Kidney tubule cell (primary cell): ENCODE measurements at places on chromosomes 4 and X.

DNA sequence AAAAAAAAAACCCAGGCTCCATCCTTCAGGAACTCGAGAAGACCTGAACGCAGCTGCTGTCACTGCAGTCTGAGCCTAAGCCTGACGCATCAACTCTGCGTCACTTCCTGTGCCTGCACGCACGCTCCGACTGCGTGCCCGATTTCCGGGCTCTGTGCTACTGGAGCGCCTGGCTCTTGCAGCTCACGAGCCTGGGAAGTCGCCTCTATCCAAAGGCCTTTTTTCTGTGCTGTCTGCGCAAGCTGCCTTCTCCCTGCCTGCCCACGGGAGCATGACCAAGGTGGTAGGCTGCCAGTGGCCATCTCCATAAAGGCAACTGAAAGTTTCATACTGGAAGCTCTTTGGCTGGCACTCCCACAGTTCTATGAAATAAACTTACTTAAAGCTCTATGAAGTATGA, 9.9 kb upstream of the GASK1B start:
- DNase-seq = no peak

GRCh38 chr4:148261848-148262247, 180.4 kb downstream of the NR3C2 start:
- DNase-seq = peak; percentile 77

DNA sequence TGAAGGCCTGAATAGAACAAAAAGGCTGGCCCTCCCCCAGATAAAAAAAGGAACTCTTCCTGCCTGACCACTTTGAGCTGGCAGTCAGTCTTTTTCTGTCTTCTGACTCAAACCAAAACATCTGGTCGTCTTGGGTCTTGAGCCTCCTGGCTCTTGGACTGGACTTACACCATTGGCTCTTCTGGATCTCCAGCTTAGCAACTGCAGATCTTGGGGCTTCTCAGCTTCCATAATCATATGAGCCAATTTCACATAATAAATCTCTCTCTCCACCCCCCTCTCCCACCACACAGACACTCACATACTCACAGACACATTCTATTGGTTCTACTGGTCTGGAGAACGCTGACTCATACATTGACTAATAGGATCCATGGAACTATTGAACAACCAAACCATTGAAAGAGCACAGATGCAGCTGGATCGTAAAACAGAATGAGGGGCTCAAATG, 15.6 kb upstream of the CWH43 start:
- DNase-seq = peak; percentile 75

DNA sequence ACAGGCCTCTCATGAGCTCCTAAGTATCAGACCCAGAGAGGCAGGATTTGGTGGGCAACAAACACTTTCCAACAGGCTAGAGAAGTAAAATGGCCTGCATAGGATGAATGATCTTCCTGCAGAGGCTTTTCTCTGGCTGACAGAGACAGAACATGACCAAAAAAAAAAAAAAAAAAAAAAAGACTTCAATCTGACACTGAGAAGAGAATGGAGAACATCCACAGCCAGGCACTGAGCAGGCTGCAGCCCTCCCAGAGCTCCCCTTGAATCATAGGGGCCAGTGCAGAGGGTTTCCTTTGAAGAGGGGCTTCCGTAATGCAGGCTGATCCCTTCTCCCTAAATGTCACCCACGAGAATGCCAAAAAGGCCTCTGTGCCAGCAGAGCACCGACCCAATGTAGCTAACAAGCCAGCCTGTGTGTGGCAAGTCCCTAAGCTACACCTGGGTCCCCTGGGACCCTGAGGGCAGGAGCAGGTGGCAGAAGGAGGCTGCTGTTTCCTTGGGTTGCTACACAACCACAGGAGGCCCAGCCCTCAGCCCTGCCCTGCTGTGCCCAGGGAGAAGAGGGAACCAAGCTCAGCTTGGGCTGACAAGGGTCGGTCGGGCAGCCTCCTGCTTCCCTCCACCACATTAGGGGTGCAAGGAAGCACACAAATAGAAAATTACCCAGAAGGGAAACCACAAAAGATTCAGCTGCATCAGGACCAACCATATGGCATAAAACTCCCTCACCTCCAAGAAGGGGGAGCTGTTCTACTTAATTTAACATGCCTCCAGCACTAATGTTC, 55.6 kb downstream of the MAP7D2 start:
- DNase-seq = no peak

- DNase-seq = peak; percentile 93
Observed at GRCh38 chr4:54067166-54067565, 2.8 kb upstream of the CHIC2 start.

- DNase-seq = no peak
Observed at GRCh38 chrX:40340116-40340515, 240.7 kb upstream of the ATP6AP2 start.

DNA sequence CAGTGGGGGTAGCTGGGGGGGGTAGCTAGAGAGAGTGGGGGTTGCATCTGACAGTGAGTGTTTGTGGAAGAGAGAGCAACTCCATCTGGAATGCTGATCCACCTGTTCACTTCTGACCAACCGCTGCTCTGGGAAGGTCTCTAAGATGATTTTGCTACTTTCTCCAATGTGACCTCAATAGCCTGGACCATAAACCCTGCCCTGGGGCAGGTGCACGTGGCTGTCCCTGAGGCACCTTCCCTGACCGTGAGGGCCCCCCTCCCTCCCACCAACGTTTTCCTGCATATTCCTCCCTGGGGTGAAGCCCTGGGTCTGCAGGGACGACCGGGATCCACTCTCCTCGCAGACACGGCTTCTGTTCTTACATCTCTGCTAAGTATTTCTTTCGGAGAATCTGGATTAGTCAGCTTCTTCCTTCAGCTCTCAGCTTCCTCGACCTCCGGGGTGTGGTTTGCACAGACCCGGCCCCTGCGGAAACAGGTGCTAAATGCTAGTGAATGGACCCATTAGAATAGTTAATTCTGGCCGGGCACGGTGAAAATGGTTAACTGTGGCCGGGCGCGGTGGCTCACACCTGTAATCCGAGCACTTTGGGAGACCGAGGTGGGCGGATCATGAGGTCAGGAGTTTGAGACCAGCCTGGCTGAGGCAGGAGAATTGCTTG, 21.4 kb upstream of the PLCXD1 start:
- peak; percentile 37 for DNase-seq

- peak; percentile 40 for DNase-seq
Observed at GRCh38 chrX:43656005-43656494, at the start of gene MAOA. TSS of gene MAOA (plus strand) at chrX:43656299. CDS start at chrX:43656342, 43 bp downstream.

DNA sequence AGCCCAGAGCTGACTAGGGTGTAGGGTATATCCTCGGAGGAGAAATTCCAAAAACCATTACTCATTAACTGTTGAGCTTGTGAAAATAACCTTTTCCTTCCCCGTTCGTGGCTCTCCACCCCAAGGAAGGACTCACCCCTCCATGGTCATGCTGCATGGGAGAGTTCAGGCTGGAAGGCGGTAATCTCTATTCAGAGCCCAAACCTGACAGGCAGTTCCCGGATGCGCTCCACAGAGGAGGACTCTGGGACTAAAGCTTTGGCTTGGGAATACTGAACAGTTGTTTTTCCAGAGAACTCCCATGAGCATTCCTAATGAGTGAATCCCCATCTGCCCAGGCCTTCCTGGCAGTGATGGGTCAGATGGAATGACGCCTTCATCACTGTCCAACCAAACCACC, 125.4 kb downstream of the BCOR start:
- DNase-seq = peak; percentile 61

GRCh38 chr4:20318909-20319277, 67.2 kb downstream of the SLIT2 start:
- DNase-seq = no peak

GRCh38 chr4:126888968-126889367, 743.8 kb upstream of the INTU start:
- peak; percentile 30 for DNase-seq

DNA sequence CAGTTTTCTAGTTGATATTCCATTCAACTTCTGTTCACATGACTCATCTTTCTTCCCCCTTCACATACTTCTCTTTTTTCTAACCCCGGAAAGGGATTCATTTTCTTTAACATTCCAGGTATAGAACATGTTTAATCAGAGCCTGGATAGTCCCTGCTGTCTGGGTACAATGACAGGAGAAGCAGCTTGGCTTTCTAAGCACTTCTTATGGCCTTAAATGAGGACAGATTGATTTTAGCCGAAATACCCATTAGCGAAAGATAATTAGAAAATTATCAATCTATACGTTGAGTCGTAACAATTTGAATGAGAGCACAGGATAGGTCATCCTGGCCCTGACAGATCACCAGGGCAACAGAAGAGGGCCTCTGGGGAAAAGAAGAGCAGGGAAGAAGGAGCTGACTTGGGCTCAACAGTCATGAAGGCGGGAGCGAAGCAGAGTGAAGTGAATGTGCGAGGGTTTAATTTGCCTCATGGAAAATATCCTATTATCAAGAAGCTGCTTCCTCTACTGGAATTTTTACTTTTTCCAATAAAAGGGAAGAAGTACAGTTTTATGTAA, 62.2 kb downstream of the PPP1R2C start:
- no peak for DNase-seq

DNA sequence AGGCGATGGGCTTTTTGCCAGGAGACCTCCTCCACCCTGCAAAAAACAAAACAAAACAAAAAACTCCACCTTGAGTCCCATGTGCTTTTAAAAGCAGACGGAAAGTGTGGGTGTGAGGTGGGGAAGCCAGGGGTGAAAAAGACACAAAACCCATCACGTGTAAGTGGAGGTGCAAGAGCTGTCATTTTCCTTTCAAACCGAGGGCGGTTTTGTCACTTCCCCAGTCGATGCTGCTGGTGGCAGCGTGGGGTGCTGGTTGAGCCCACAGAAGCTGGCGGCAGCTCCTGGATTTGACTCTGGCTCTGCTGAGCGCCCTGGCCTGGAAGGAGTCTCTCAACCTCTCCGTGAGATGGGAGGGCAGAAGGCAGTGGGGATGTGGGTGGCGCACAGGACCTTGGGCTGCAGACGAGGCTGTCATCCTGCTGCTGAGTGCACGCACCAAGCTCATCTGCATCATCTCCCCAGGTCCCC, 110.0 kb downstream of the PSAPL1 start:
- no peak for DNase-seq

- peak; percentile 72 for DNase-seq
Observed at GRCh38 chr4:56757261-56757746, 64.2 kb downstream of the SPINK2 start.

GRCh38 chr4:152620218-152620617, 59.6 kb downstream of the TMEM154 start:
- no peak for DNase-seq

GRCh38 chr4:53060278-53060677, 198.2 kb downstream of the RASL11B start:
- no peak for DNase-seq

- DNase-seq = no peak
Observed at GRCh38 chr4:40563401-40563800, 66.3 kb downstream of the RBM47 start.

DNA sequence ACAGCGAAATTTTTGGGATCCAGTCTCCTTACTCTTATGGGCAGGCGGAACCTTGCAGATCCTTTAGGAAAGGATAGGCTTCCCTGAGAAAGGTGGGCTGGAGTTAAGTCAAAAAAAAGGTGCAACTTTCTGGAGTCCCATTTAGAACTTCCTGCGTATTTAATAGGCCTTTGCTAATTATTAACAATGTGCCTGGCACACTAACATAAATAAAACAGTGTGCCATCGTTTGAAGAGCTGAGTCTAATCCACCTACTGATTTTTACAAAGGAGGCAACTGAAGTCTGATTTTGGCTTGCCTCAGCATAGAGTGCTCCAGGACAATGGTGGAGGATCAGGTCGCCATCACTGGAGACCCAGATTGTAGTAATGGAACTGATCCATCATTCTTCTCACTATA, 15.7 kb downstream of the PLS3 start:
- DNase-seq = no peak

GRCh38 chr4:11505221-11505971, 76.7 kb upstream of the HS3ST1 start:
- DNase-seq = peak; percentile 99

- no peak for DNase-seq
Observed at GRCh38 chr4:17134100-17134499, 235.7 kb upstream of the LDB2 start.

- peak; percentile 20 for DNase-seq
Observed at GRCh38 chr4:2741626-2742025, 14.5 kb downstream of the TNIP2 start.

DNA sequence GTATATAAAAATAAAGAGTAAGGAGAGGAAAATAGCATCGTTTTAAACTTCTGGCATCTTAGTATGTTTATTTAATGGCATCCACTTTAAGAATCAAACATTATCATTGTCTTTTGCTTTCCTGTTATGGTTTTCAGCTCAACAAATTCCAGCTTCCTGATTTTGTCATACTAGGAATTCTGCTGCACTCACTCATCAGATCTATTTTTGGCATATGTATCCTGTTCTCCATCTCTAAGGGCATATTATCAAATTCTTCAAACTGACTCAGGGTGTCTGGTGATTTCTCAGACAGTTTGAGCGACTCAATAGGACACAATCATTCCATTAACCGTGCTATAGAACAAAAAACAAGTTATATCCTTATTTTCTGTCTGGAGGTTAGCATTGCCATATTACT, 248.5 kb upstream of the DIAPH2 start:
- DNase-seq = peak; percentile 87

- peak; percentile 28 for DNase-seq
Observed at GRCh38 chr4:31365006-31365690, 645.0 kb downstream of the PCDH7 start.

GRCh38 chr4:55906989-55907388, 41.8 kb upstream of the CEP135 start:
- peak; percentile 51 for DNase-seq

DNA sequence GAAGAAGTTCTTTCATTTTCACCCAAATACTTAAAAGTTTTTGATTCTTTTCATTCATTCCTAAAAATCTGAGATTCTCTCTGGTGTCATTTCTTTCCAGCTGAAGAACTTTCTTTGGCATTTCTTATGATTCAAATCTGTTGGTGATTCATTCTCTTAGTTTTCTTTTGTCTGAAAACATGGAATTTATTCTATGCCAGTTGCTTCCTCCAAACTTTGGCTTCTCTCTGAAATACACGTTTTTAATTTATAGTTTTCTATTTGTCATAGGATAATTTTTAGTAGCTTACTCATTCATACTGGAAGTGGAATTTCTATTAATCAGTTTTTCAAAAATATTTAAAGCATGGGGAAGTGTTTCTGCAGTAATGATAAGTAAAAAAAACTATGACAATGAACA, 1012.0 kb downstream of the RPA4 start:
- DNase-seq = peak; percentile 70

DNA sequence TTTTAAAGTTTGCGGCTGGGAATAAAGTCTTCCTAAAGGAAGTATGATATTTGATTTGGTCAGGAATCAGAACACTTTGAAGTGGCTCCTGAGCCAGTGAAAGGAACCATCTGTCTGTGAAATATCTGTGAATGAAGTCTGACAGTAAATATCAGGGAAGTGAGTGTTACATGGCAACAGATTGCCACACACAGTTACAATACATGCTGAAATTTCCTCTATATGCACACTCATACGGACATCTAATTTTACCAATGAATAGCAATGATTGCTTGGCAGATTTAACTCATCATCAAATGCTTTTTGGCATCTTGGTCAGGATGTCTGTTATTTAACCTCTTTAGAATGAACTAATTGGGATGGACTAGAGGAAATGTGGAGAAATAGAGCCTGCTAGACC, 1023.8 kb downstream of the FAT4 start:
- DNase-seq = no peak

GRCh38 chr4:4857809-4858508, 1.5 kb upstream of the MSX1 start:
- no peak for DNase-seq
